ENCODE measurements at places on chromosomes 7 and 10.

- no peak for DNase-seq
Observed at GRCh38 chr10:110200503-110200902, 6.9 kb upstream of the MXI1 start.

DNA sequence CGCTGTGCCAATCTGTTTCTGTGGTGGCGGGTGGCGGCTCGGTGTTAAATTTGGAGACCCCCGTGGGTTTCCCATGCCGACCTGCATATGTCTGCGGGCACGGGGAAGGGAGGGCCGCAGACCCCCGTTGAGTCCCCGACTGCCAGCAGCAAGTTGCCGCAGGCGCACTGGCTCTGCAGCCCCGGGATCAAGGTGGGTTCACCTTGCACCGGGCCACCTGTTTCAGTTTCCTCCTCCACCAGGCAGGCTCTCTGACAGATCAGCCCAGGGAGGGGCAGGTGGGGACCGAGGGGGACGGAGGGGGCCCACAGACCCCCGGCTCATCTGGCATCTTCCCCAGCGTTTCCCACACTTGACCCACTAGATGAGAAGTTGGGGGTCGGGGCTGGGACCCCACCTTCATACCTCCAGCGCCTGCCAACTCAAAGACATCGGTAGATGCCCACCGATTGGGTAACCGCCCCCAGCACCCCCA, 95.9 kb downstream of the CUX1 start:
- peak; percentile 61 for DNase-seq

DNA sequence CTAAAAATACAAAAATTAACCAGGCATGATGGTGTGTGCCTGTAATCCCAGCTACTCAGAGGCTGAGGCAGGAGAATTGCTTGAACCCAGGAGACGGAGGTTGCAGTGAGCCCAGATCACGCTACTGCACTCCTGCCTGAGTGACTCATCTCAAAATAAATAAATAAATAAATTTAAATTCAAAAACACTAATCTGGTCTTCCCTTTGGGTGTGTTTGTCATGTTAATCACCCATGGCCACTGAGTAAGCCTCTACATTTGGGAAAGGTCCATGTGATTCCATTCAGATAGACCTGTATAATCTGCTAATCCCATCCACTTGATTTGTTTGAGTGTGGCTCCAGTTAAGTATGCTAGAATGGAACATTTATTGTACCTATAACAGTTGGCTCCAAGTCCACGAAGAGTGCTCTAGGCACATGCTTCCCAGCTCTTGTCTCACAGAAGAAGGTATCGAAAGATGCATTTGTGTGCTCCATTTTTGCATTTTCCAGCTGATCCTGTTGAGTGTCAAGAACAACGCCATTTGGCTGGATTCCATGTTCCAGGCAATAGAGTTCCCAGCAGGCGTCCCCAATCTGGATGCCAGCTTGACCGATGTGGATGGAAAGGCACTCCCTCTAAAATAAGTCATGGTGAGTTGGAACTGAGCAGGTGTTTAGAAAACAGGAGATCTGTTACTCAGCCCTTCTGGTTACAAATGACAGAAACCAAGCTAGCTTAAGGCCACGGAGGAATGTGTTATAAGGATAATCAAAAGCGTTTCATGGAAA, 4.0 kb downstream of the TUBAL3 start:
- no peak for DNase-seq

- no peak for DNase-seq
Observed at GRCh38 chr10:117710181-117710798, 167.7 kb downstream of the EMX2 start.

DNA sequence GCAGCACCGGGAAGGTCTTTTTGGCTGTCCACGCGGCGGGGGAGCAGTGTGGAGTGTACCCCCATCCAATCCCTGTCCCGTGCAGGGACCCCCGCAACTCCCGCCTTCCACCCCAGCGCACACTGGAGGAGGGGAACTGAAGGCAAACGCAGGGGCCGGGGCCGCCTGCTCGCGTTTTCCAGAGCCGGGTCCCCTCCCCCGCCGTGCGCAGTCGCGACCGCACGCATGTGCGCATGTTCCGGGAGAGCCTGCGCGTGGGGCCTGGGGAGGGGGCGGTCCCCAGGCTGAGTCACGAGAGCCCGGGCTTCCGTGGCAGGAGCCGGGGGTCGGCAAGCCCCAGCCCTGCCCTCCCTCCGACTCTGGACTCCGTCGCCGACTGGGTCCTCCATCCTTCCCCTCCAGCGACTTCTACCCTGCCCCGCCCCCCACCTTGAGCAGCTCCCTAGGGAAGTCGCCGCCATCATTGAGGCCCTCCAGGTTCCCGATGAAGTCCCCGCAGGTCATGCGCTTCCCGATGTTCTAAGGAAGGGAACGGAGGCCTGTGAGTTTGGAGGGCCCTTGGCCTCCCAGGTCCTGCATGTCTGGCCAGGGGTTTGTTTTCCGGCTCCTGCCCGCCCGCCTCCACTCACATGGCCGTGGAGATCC, 8.0 kb downstream of the PSD start:
- DNase-seq: peak; percentile 83

- DNase-seq: no peak
Observed at GRCh38 chr7:28767356-28767755, 190.8 kb downstream of the TRIL start.

DNA sequence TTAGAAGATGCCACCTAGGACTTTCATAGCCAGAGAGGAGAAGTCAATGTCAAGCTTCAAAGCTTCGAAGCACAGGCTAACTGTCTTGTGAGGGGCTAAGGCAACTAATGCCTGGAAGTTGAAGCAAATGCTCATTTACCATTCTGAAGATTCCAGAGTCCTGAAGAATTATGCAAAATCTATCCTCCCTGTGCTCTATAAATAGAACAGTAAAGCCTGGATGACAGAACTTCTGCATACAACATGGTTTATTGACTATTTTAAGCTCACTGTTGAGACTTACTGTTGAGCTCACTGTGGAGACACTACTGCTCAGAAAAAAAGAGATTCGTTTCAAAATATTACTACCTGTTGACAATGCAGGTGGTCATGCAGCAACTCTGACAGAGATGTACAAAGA, 28.6 kb downstream of the TNS3 start:
- no peak for DNase-seq

DNA sequence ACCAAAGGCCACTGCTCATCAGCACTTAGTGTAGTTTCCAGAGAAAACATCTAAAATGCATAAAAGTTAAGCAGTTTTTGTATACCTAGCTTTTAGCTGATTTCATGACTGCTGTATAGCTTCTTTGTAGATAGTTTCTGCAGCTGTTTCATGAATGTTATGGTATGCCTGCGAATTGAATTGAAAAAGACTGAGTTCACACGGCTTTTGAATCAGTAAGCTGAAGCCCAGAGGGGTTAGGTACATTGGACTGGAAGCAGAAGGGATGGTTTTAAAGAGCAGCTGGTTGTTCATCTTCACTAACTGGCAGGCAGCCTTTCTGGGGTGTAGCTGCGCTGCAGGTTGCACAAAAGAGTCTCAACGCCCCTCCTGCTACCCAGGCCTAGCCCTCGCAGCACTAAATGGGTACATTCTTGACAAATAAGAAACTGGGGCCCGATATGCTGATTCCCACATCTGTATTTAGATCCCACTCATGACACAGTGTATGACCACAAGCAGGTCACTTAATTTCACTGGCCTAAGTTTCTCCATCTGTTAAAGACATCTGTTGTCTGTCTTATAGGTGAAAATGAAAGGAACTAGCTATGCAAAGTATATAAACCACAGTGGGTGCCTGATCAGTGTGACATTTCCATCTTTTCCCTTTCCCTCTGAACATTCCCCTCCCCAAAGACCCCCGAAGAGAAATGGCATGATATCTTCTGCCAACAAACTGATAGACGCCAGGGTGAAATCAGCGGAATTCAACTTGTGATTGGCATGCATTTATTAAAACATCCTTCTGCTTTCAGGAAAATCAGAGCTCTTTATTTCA, 85.9 kb upstream of the AGBL3 start:
- no peak for DNase-seq

DNA sequence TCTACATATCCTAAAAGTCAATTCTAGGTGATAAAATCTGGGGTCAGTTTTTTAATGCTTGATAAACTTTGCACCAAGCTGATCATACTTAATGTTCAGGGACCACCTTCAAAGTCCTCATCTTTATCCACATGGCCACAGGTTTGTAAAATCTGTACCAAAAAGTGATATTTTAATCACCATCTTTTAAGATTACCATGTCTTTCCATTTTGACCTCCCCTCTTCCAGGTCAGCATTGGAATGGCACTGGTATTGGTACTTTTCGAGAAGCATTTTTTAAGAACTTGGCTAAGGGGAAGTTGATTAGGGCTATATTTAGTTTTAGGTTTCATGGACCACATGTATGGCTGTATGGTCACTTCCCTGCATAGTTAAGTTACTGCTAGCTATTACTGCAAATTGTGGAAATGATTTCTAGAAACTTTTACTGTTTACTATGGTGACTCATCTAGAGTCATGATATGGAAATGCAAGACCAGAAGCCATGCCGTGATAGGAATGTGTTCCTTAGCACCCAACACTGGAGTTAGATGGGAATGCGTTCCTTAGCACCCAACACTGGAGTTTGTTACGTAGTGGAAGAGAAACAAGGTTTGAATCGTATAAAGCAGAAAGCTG, 50.8 kb upstream of the ABLIM1 start:
- DNase-seq: no peak

DNA sequence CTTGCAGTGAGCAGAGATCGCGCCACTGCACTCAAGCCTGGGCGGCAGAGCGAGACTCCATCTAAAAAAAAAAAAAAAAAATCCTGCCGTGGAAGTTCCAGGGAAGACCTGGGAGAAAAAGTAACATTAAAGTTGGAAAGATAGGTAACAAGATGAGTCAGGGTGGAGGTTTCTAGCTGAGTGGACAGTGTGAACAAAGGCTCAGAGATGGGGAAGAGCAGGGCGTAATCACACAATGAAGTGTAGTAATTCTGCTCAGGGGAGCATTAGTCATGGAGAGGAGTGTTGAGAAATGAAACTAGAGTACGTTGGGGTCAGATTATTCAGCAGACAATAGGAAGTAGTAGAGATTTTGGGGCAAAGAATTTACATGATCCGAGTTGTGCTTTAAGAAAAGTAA, 21.6 kb upstream of the WASL start:
- no peak for DNase-seq

- DNase-seq: no peak
Observed at GRCh38 chr10:89283936-89284475, 17.8 kb upstream of the IFIT2 start.

GRCh38 chr7:42720991-42721796, 190.7 kb downstream of the C7orf25 start:
- no peak for DNase-seq

DNA sequence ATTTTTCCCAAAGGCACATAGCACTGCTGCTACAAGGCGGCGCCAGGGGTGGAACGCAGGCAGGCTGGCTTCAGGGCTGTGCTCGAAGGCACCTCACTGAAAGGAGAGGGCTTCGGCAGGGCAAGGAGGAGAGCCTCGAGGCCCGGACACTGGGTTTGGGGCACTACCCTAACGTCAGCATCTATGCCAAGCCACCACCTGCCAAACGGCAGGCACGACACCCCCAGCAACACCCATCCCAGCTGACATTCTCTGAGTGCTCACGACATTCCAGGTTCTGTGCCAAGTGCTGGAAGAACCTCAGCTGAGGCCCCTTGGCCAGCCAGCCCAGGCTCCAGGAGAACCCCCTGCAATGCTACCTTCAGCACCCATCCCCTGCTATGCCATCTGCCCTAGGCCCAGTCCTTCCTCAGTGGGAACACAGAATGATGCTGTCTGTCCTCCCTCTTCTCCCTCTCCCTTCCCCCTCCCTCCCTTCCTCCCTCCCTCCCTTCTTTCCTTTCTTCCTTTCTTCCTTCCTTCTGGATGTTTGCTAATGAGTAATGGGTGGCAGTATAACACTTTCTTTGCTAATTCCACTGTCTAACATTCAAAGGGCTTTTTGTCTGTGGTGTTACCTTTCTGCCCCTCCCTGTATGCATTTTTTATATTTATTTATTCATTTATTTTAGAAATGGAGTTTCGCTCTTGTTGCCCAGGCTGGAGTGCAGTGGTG, 24.3 kb downstream of the ZCCHC24 start:
- DNase-seq: no peak

GRCh38 chr10:4141471-4141870, 356.5 kb upstream of the KLF6 start:
- DNase-seq: no peak

GRCh38 chr10:125134483-125134848, 25.9 kb downstream of the CTBP2 start:
- DNase-seq: no peak

DNA sequence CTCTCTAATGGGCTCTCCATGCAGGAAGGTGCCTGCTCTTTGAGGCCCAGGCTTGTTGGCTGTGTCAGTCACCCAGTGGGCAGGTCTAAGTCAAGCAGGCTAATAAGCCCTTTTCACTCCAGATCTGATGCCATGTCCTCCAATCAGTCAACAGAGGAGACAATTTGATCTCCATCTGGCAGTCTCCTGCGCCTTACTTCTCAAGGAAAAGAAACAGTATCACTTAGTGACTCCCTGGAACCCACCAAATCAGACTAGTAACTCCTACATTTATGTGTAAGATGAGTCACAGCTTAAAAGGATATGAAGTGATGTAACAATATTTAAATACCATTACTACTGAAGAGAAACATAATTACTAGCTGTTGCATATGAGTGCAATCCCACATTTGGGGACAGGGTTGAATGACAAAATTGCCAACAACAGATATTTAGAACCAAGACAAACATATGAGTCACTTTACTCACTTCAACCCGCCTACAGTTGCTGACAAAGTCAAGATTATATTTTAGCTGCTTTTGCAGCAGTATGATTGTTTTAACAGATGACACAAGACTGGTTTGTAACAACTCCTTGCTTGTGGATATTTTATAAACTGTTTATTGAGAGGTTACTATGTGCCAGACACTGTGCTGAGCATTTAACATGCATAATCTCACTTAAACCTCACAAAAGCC, 72.1 kb downstream of the USP6NL start:
- no peak for DNase-seq

DNA sequence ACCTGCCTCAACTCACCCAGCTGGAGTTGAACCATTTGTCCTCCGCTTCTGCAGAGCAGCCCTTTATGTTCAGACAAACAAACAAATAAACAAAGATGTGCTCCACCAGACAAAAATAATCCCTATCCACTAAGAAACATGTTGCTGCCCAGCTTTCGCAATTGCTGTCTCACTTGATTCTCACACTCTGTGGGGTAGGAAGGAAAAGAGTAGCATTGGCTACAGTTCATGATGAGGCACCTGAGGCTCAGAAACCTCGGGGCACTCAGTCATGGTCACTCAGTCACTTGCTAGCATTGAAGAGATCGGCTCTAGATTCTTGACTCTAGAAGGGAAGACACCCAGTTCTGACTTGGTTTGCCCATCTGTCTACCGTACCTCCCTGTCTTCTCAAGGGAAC, 88.0 kb upstream of the ZMIZ1 start:
- no peak for DNase-seq

DNA sequence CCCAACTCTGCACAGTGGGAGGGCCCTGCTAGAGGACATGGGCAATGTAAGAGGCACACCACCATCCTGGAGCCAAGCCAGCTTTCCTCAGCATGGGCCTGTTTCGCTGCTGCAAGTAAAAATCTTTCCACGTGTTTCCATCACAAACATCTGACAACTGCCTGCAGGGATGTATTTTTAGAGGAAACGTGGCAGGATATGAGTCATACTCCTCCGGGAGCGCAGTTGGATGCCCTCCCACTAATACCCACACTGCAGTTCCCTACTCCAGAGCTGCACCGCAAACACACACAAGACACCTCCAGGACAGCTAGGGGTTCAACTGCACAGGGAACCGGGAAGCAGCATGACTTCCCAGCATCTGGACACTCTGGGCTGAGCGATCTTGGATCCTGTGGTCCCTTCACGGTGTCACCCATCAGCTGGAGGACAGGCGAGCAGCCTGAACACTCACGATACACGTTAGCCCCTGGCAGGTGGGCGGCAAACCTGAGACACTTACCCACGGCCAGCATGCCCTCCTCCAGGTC, 26.1 kb downstream of the PLAC9 start:
- peak; percentile 85 for DNase-seq

All from left forelimb (tissue), 1 donor.